ENCODE measurements at places on chromosomes 3 and 15.

- no peak for DNase-seq
These were observed 1.1 kb downstream of the GTF2E1 start for GRCh38 chr3:120743556-120744195.

DNA sequence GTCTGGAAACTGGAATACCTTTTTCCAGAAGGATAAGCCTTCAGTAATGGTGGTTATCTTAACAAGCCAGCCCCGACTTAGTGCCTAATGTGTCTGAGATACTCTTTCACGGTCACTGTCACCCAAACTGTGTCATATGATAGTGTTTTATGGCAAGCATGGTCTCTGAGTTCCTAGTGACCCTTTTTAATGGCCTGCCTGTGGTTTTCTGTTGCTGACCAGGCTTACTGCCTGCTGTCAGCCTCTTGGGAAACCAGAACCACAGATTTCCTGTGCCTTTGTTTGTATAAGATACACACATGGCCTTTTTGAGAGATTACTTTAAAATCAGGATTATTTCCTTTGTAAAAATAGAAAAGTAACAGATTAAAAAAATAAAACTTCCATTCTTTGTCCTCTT lies 22.4 kb downstream of the HPS3 start:
- DNase-seq, result no peak

- DNase-seq, result no peak
These were observed 1.0 kb upstream of the TBC1D21 start for GRCh38 chr15:73872346-73872745.

- DNase-seq, result no peak
These were observed 60.6 kb upstream of the GAP43 start for GRCh38 chr3:115562636-115563267.

DNA sequence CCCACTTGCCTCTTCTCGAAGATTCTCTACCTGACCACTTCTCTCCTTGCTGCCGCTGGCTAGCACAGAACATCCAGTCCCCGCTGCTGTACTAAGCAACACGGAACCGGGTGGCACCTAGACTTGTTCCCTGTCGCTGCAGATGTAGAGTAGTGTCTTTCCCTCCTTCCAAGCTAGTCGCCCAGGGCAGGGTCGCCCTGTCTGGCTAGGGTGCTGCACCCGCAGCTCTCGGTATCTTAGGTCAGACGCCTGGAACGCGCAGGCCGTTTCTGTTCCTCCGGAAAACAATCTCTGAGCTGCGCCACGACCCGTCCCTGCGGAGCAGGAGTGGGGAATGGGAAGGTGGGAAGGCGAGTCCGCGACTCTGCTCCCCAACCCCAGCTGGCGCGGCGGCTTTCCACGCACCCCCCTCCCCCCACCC lies 758 bp upstream of the SNX33 start:
- no peak for DNase-seq

GRCh38 chr3:86382556-86382955 lies 608.4 kb downstream of the VGLL3 start:
- DNase-seq, result no peak

DNA sequence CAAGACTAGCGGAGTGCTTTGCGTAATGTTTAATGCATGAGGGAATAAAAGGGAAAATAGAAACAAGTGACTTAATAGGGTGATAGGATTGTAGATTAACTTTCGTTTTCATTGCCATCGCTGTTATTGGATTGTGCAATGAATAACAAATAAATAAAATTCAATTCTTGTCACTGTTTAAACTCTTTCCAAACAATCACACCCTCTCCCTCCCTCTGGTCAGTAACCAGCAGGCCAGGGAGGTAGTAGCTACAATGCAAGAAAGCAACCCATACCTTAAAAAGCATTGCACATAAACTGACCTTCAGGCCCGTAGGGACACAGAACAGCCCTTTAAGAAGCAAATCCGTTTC lies 705 bp upstream of the TFRC start:
- no peak for DNase-seq

DNA sequence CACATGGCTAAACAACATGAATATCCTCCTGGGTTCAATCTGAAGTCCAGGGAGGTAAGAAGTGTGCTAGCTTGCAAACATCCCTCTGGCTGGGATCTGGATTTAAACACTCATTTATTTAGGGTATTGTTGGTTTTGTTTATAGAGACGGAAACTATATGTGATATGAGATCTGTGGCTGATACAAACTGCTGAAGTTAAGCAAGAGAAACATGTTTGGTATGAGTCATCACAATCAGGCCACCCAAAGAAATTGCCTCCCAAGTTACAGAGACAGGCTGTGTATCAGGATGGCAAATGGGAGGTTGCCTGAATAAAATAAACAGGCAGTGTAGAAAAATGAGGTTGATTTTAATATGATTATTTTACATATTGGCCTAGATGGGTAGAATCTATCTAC lies 562.1 kb downstream of the IGSF11 start:
- no peak for DNase-seq

DNA sequence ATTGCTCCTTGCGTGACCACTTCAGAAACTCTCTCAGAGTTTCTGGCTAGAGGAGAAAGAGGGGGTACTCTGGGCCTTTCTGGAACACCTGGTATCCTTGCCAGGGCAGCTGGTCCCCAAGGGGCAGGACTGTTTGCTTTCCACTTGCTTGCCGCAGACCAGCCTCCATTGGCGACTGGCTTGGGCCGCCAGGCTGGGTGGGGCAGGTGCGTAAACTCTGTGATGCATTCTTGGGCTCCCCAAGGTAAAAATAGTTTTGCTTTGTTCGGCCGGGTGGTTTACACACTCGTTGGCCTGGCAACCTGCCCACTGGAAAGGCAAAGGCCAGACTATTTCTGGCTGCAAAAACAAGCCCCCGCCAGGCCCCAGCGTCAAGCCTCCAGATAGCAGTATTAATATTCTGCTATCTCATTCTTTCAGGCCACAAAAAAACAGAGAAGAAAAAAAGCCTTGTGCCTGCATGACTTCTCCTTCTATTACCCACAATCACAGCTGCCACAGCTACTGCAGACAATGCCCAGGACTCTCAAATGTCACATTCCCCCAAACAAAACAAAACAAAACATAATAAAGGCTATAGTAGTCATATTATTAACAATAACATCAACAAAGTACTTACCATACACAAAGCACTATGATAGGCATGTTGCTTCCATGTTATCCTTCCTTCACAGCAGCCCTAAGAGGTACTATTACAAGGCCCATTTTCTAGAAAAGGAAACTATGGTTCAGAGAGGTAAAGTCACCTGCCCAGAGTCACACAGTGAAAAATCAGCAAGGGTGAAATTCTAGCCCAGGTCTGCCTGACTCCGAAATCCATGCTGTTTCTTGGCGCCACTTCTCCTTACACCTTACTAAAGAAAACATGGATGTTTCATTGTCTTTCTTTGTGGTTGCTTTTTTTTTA lies 14.0 kb upstream of the SSUH2 start:
- DNase-seq, result peak; percentile 62

- DNase-seq, result no peak
These were observed 28.9 kb upstream of the LPP start for GRCh38 chr3:188125076-188125475.

DNA sequence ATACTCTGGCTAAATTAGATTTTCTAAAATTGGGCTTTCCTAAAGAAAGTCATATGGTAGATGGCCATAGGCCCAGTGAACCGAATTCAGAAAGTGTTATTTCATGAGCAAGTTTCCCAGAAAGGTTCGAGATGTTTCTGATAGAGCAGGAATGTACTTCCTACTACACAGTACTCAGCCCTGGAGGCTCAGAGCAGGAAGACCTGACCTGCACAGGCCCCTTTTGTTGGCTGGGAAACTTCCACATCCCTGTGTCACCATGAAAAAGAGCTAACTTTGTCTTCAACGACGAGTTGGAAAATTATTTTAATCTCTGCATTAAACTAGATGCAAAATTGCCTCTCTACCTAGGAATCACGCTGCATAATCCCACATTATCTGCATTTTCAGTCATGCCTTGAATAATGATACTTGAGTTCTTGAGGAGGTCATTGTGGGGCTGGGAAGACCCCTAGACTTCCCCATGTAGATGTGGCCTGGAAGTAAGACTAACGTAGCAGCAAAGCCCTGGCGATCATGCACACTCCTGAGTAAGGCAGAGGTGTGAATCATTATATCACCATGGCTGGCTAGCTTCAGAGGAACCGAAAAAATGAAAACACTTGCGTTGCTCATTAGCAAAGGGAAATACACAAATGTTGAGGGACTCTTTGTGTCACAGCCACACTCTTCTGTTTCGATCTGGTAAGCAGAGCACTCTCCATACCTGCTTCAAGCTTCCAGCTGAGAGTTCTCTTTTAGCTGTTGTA lies 47.1 kb downstream of the CMTM7 start:
- no peak for DNase-seq

DNA sequence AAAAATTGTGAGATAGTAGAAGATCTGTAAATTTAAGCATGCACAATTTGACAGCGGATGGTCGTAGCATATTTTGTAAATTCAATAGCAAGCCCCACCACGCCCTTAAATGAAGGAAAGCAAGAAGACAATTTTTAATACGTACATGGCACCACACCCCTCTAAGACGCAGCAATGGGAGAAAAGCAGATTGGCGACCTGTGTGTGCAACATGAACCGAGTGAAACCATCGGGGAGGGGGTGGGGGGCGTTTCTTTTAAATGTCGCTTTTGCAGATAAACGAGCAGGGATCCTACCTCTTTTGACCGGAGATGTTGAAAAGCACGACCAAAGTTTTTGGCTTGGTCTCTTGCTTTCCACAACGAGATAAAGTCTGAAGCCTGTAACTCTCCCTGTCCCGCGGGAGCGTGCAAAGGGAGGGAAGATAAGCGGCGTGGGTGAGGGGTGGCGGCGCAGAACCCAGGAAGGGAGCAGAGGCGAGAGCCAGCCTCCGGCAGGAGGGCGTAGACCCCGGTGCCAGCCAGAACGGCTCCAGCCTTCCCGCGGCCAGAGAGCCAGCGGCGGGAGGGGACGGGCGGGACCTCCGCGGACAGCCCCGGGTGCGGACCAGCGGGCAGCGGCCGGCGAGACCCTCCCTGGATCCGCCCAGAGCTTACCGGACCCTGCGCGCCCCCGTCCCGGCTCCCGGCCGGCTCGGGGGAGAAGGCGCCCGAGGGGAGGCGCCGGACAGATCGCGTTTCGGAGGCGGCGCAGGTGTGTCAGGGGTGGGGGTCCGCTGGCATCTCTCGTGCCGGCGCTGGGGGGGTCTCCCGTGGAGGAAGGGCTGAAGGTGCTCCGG lies at the start of gene CHL1:
Gene CHL1, plus strand, starts transcription at position 453 of the 838 bp plus-strand sequence. CDS start 123,014 bp downstream, outside the sequence.
- DNase-seq, result no peak

DNA sequence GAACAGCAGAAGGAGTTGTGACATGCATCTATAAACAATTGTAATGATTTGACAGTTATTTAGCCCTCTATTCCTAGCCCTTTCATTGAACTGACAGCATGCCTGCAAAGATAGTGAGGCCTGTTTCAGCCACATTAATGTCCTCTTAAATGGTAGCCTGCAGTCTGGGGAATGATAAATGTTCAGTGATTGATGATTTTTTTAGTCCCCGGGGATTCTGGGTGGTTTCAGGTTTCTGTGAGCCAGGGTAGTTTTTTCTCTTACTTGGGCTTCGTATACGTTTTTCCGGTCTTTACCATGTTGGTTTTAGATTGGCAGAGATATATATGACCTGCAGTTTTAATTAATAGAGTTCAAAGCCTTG lies 172.0 kb downstream of the TCF12 start:
- no peak for DNase-seq

GRCh38 chr3:93867425-93867824 lies 106.3 kb downstream of the PROS1 start:
- no peak for DNase-seq

- no peak for DNase-seq
These were observed 258.4 kb downstream of the UACA start for GRCh38 chr15:70504988-70505387.

GRCh38 chr3:170076715-170077238 lies 39.0 kb downstream of the GPR160 start:
- DNase-seq, result peak; percentile 53

- no peak for DNase-seq
These were observed 631.8 kb downstream of the SQOR start for GRCh38 chr15:46266661-46267060.

GRCh38 chr15:33882921-33883320 lies 85.4 kb upstream of the CHRM5 start:
- DNase-seq, result no peak

DNA sequence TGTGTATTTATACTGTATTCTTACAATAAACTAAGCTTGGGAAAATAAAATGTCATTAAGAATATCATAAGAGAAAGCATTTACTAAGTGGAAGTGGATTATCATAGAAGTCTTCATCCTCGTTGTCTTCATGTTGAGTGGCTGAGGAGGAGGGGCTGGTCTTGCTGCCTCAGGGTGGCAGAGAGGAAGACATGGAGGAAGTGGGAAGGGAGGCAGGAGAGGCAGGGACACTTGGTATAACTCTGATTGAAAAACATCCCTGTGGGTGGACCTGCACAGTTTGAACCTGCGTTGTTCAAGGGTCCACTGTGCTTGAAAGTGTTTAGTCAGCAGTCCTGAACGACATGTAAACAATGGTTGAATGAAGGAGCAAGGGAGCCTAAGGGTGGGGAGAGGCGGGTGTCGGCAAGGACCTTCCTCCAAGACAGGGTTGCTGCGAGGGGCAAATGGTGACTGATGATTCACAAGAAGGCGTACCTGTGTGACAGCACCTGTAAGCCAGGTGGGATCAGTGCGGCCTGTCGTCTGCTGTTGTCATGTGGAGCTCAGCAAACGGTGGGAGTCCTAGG lies 103.8 kb upstream of the KLF13 start:
- no peak for DNase-seq

- DNase-seq, result no peak
These were observed 875 bp upstream of the HLTF start for GRCh38 chr3:149087208-149087607.

DNA sequence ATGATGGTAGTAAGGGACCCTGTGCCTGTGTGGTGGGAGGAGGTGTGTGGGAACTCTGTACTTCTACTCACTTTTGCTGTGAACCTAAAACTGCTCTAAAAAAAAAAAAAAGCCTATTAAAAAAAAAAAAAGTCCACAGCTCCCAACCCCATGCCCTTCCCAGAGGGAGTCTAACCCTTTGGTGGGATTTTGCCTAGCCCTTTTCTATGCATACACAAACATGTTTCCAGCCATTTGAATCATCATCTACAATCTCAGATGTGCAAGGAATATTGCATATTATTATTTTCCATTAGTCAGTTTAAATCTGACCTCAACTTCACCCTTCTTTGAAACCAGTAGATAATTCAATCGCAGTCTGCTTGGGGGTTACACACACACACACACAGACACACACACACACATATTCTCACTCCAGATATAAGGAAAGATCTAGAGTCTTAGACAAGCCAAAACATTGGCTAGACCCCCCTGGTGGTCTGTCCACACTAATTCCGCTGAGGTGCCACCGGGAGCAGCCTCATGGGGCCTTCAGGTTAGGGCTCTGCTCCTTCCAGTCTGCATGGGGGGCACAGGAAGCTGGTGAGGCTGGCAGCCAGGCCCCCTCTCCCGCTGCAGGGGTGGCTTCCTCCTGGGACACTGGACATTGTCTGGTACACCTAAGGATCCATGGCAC lies 75.5 kb upstream of the NR2E3 start:
- no peak for DNase-seq

All from skeletal muscle cell (primary cell).